ENCODE measurements at places on chromosomes 6 and 20.
A peak's percentile ranks its signal among the peaks of the same experiment; 100 is the strongest.

DNA sequence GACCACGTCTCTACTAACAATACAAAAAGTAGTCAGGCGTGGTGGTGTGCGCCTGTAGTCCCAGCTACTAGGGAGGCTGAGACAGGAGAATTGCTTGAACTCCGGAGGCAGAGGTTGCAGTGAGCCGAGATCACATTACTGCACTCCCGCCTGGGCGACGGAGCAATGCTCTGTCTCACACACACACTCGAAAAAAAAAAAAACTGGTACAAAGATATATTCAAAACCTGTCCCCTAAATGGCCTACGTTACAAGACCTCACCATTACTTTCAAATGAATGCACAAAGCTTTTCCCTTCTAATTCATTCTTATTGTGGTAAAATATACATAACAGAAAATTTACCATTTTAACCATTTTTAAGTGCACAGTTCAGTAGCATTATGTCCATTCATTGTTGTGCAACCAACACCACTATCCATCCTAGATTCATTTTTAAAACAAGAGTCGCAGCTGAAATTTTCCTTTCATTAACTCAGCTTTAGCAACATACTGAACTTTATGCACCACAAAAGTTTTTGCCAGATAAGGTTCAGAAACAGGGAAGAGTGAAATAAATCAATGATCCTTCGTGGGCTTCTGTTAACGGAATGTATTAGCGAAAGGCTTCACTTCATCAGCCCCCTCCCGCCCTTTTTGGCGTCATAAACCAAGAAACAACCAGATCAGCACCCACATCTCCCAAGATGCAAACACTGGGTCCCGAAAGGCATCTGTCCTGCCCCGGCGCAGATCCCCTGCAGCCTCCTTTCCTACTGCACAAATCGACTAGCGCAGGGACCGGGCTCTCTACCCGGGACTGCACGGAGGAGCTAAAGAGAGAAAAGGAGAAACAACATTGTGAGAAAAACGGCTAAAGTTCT is 825 bp upstream of the FAM135A start:
- DNase-seq: no peak

- DNase-seq: no peak
Observed at GRCh38 chr6:17450397-17450796, 57.0 kb downstream of the CAP2 start.

DNA sequence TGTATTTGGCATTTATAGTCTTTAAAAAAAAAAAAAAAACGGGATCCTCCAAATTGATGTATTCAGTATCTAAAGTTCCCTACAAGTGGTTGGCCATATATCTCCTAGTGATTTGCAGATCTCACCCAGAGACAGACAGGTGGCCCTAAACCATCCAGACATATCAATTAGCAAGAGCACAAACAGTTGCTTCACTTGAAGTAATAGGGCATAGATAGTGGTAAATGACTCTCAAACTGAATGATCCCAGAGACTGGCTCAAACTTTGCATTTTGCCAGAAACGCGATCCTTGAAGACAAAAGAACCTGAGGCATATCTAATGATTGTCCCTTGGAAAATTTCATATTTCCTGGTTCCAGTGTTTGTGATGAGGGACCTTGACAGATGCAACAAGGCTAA is 54.6 kb downstream of the HMGCLL1 start:
- no peak for DNase-seq

GRCh38 chr6:112352607-112353006 is 5.5 kb downstream of the RFPL4B start:
- no peak for DNase-seq

GRCh38 chr20:21360705-21361104 is 36.6 kb downstream of the NKX2-4 start:
- DNase-seq: no peak

GRCh38 chr20:58989196-58989595 is 8.1 kb downstream of the NELFCD start:
- DNase-seq: no peak

- peak; percentile 75 for DNase-seq
Observed at GRCh38 chr20:8790442-8791074, 278.3 kb upstream of the PLCB4 start.
